GM13977 (cell line): ENCODE measurements at places on chromosomes 1 and 21.

DNA sequence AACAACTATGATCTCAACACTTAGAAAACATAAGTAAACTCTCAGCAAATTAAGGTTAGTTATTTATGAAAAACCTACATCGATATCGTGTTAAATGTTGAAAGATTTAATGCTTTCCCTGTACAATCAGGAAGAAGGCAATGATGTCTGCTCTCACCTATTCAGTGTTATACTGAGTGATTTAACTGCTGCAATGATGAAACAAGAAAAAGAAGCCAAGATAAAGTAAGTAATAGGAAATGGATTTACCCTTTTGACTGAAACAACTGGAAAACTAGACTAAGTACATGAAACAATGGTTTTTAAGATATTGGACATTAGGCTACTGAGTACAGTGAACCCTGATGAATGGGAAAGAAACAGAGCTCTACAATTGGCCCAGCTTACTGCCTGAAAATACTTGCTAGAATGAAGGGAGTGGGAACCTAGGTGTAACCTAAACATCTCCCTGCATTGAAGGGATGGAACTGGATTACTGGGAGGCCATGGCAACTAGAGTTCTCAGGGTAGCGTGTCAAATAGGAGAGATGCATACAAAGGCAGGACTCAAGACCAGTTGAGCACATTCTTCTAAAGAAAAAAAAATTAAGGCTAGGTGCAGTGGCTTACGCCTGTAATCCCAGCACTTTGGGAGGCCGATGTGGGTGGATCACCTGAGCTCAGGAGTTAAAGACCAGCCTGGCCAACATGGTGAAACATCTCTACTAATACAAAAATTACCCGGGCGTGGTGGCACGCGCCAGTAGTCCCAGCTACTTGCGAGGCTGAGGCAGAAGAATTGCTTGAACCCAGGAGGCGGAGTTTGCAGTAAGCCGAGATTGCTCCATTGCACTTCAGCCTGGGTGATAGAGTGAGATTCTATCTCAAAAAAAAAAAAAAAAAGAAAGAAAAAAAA, 37.3 kb downstream of the SNRPE start:
- DNase-seq: no peak

DNA sequence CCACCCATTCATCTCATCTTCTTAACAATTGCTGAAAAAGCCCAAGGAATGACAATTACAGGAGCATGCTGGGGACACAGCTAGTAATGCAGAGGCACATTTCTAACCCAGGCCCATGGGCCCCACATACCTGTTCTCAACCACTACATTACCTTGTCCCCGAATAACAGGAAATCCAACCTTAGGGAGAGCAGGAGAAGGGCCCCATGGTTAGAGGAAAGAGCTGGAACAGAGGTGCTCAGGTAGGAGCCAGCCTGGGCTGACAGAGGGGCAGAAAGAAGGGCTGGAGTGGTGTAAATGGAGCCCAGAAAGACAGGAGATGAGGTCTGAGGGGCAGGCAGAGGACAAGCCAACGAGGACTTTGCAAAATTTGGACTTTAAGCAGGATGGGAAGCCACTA, 11.4 kb upstream of the S100A8 start:
- DNase-seq: no peak

DNA sequence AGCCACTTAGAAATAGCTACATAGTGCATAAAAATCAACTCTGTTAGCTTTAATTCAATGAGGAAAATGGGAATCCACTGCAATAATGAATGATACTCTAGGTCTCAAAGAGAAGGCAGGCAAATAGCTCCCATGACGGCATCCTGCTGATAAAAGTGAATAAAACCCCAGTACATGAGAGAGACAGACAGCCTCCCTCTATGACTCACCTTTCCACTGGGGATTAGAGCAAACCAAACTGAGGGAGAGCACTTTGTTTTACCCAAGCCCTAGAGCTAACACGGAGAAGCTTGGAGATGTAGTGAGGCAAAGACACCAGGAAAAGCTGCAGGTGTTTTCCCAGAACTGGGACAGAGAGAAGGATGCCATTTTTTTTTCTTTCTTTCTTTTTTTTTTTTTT, 621.9 kb downstream of the LRRIQ3 start:
- DNase-seq: no peak

- no peak for DNase-seq
Observed at GRCh38 chr1:53728702-53729455, 10.1 kb downstream of the GLIS1 start.

- DNase-seq: no peak
Observed at GRCh38 chr1:164473544-164473943, 85.4 kb upstream of the PBX1 start.

- DNase-seq: no peak
Observed at GRCh38 chr1:236980673-236981072, 23.6 kb downstream of the MT1HL1 start.

GRCh38 chr1:153832293-153832692, 57.1 kb downstream of the SLC27A3 start:
- DNase-seq: no peak

DNA sequence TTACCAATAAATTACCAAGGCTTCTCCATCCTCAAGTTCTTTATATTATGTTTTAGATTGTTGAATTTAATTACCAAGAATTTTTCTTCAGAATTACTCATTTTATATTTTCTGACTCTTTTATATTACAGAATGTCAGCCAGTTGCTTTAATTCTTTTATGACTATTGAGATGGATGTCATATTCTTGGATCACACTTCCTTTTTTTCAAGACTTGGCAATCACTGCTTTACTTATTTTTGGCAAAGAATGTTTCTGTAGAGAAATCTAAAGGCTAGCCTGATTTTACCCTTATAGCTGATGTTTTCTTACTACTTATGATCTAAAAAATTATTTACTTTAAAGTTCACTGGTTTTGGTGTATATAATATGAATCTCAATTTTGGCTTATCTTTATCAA, 721.1 kb upstream of the TMPRSS15 start:
- DNase-seq: no peak

- DNase-seq: no peak
Observed at GRCh38 chr1:151444783-151445177, 14.5 kb downstream of the POGZ start.

- DNase-seq: no peak
Observed at GRCh38 chr1:226704169-226704937, 34.7 kb downstream of the ITPKB start.

- DNase-seq: no peak
Observed at GRCh38 chr1:71577451-71578131, 496.8 kb upstream of the ZRANB2 start.

DNA sequence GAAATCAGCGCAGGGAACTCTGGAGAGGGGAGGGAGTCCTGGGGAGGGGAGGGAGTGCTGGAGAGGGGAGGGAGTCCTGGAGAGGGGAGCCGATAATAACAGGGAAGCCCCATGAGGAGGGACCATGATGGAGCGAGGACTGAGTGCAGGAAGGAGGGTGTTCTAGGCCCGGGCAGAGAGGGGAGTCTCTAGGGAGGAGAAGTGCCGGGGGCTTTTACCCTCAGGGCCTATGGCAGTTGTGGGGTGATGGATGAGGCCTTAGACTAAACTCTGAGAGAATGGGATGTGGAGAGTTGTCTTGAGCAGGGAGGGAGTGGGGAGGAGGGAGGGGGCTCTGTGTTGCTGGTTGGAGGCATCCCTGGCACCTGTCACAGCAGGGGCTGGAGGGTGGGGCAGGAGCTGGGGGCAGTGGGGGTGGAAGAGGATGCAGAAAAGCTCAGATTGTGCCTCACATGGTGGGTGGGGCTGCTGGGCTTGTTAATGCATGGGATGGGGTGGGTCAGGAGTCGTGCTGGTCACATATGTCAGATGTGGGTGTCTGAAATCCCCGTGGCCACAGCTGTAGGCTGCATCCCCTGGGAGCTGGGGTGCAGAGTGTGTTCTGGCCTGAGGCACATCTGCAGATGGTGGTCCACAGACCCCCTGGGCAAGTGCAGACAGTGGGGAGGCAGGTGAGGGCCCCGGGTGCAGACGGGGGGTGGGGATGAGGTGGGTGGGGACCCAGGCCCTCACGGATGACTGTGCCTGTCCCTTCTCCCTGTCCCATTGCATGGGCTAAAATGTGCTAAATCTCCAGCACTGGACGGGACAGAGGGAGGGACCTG, 88.4 kb upstream of the COL6A1 start:
- DNase-seq: no peak

DNA sequence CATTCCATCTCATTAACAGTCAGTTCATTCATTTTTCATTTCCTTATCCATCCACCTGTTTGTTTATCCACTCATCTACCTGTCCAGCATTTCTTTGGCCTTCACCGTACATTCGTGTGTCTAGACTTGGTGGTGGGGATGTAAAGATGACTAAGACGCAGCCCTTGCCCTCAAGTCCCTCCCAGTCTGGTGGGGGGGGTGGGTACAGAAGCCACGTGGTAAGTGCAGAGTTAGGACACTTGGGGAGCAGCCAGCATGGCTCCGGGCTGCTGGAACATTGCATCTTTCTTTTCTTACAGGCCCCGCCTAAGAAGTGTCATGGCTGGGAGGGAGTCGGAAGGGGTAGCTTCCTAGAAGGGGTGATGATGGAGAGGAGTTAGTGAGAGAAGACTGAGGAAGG, 17.2 kb downstream of the KIF26B start:
- no peak for DNase-seq

GRCh38 chr21:38315122-38315521, 58.3 kb downstream of the KCNJ15 start:
- no peak for DNase-seq

DNA sequence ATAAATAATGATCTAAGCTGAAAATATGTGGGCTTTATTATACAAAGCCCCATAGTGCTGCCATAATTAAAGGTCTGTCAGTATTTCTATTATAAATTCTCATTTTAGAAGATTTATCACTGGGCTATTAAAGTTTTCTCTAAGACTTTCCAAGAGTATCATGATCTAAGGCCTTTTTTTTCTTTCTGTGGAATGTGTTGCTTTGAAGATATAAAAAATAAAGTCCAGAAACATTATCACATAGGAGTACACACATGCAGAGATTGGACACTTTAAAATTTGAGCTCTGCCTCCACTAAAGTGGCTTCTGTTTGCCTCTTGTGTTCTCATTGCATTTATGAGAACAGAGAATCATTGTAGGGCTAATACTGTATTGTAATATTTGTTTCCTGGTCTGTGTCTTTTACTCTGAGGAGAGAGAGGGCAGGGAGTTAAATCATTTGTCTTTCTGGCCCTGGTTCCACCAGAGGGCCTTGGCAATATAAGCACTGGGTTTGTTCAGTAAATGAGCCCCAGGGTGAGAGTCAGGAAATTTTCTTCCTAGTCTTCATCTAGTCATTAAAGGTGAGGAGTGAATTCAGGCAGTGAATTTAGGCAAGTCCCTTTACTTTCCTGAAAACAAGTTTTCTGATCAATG, 70.2 kb downstream of the NFIA start:
- no peak for DNase-seq

DNA sequence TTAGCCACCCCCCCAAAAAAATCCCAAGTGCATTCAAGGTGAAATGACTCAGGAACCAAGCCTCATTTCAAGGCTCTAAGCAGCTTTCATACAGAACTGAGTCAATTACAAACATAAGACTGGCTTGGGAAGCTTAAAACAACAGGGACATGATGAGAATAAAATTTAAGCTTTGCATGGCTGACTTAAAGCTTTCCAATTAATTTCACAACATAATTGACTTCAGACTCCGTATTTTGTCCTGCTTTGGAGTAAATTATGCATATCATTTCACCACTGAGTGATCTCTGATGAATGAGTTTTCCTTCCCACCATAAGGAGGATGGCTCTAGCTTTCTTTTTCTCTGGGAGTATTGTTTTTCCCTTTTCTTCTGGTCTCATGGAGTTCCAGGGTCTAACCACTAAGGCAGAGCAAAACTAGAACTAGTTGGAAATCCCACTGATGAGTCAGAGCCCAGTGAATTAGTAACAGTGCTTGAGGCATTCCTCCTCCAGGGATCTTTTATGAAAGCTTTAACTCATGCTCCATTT, 72.8 kb downstream of the XCL2 start:
- DNase-seq: no peak

DNA sequence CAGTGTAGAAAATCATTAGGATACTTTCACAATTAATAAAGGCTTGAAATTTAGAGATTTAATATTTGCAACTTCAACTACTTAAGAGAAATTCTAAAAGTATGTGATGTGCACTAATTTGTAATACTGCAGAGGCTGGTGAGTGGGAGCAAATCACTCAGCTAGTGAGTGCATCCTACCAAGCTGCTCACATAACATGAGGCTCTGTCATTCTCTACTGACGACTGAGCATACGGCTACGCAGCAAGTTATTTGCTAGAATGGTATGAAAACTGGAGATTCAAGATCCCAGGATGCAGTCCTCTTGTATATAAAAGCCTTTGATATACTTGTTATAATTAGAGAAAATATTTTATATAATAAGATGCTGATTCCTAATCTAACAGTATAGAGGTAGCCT, 90.1 kb downstream of the ATP1B1 start:
- DNase-seq: no peak

DNA sequence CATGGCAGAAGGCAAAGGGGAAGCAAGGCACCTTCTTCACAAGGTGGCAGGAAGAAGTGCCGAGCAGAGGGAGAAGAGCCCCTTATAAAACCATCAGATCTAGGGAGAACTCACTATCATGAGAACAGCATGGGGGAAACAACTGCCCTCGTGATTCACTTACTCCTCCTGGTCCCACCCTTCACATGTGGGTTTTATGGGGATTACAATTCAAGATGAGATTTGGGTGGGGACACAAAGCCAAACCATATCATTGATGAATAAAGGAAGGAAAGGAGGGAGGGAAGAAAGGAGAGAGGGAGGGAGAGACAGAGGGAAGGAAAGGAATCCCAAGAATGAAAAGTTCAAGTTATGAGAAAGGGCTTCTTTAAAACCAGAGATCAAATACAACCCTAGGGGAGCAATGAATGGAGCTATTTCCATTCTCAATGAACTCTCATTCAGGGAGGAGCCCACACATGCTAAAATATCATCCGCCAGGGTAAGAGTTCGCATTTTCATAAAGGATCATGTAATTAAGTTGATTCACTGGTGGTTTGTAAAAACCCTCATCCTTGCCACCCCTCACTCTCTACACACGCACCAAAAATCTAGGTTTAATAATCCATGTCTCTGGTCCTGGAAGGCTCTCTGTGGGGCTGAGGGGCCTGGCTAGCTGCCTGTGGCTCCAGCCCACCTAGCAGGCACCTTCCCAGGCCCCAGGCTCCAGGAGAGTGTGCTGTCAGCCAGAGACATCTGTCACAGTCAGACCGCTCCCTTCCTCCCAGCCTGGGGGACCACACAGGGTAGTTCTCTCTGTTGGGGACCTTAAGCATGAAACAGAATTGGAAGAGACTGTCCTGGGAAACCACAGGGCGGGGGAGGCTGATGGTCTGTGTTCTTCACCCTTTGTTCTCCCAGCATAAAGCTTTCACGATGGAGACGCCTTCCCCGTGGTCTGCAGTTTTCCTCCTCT, 94.0 kb downstream of the CCDC185 start:
- no peak for DNase-seq

- DNase-seq: no peak
Observed at GRCh38 chr1:215704089-215704860, 137.2 kb downstream of the KCTD3 start.
